ENCODE measurements at places on chromosomes 5 and 9. TPM values are rescaled to one million over a fixed set of nuclear protein-coding genes. Genes with fewer than 3 reads are reported as not detected.

GRCh38 chr9:130299785-130300615 lies 34.4 kb downstream of the HMCN2 start:
- no peak for DNase-seq

The FUBP3 gene
- total RNA-seq: 27.4 TPM

The ADAM19 gene
- total RNA-seq: 43.7 TPM

The ALDH1B1 gene
- 12.1 TPM for total RNA-seq

- peak; percentile 50 for DNase-seq
Observed at GRCh38 chr9:97990259-97990658, 7.1 kb downstream of the ANP32B start.

GRCh38 chr9:36064448-36065037 lies 27.8 kb downstream of the RECK start:
- peak; percentile 38 for DNase-seq

GRCh38 chr5:57311251-57311650 lies 137.4 kb downstream of the GPBP1 start:
- DNase-seq: no peak

- no peak for DNase-seq
Observed at GRCh38 chr5:88734983-88735382, 148.0 kb downstream of the MEF2C start.

GRCh38 chr5:106136061-106136460 lies 1534.7 kb downstream of the EFNA5 start:
- no peak for DNase-seq

- no peak for DNase-seq
Observed at GRCh38 chr5:10485897-10486296, 44.2 kb downstream of the ROPN1L start.

DNA sequence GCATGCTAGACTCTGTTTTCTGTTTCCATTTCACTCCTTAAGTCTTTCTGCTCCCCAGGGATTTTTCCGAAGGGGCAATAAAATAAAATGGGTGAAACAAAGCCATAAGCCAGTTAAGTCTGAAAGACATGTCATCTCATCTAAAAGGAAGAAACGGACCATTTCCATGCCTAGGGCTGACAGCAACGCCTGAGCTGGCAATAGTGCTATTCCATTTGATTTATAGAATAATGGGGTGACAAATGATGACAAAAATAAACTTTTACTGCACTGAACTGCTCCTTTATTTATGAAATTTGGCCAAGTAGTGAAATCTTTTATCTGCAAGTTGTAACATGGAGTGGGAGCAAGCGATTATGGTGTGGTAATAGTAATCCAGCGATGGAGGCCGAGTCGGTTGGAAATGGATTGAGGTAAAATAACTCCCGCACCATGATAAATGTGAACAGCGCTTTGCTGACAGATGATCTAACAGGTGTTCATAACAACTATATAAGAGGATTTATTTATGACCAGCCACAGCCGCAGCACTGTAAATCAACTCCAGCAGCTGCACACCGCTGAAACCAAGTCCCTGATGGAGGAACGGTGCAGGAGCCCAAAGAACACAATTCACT lies 219.8 kb upstream of the TBCA start:
- no peak for DNase-seq

DNA sequence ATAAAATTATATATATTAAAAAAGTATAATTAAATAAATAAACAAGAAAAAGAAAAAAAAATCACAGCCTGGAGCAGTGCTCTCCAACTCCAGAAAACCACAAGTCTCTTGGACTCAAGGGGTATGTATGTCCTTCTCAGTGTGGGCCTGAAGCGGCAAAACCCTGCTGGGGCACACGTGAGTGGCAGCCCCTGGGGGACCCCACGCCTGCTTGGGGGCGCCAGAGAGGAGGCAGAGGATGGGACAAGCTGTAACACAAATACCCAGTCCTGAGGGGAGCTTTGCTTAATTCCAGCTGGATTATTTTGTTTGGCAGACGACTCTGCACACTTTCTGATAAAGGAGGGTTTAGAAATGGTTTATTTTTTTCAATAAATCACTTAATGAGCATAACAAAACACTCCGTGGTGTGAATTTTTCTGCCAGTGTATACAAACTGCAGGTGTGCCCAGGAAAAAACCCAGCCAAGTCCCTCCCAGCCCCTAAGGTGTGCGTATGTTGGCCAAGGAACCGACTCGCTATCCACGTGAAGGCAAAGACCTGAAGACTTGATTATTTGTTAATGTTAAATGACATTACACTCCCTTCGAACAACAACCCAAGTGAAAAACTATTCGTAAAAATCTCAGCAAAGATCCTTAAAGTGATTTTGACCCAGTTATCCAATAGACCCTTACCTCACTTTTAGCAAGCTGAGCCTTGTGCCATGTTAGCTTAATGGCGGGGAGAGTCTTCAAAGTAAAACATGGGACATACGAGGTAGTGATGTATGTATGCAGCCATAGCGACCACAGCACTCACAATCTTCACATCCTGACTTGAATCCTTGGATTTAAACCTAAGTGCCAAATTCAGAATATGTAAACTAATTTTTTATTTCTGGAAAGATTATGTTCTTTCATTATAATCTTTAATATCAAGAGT lies 32.9 kb downstream of the ANKH start:
- no peak for DNase-seq

DNA sequence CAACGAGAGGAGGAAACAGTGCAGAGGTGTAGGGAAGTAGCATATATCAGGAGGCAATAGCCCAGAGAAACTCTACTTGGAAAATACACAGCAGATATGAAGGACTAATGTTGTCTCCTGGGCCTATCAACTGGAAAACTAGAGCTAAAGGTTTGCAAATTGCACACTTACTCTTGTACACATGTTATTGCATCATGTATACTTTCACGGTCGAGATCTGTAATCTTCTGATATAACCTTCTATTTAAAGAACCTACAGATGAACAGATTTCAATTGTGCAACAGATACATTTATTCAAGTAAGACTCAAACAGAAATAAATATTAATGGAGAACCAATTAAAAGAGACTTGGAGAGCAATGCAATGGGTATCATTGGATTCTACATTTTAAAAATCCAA lies 256.3 kb upstream of the TMEM161B start:
- no peak for DNase-seq

- no peak for DNase-seq
Observed at GRCh38 chr5:106587-106986, 14.6 kb downstream of the PLEKHG4B start.

- DNase-seq: no peak
Observed at GRCh38 chr9:134568116-134568515, 73.5 kb upstream of the COL5A1 start.

DNA sequence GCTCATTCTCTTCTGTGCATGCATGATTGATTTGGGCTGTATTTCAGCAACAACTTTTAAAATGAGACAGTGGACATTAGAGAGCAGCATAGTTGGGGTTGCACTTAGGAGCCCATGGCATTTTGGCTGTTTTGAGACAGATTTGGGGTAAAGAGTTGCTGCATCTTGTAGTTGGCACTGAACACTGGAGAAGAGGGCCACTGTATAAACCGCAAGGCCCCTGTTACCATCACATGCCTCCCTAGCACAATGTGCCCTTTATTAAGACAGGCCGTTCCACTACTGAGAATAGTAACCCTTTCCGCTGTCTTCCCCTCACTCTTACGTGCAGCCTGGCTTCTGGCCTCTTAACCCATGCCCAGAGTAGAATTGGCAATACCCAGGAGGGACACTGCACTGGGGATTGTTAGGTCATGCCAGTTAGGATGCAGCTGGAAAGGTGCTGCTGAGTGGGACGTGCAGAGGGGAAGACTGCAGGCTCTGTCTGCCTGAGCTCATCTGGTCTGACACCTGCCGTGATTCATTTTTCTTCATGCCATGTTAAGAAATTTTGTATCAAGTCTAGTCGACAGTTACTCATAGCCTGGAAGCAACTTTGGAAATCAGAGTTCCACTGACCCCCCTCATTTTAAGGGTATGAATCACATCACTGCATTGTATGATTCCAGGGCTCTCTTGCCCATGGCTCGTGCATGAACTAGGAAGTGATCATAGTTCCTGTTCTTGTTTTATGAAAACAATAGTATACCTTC lies 146.9 kb upstream of the DMRT1 start:
- DNase-seq: peak; percentile 97

DNA sequence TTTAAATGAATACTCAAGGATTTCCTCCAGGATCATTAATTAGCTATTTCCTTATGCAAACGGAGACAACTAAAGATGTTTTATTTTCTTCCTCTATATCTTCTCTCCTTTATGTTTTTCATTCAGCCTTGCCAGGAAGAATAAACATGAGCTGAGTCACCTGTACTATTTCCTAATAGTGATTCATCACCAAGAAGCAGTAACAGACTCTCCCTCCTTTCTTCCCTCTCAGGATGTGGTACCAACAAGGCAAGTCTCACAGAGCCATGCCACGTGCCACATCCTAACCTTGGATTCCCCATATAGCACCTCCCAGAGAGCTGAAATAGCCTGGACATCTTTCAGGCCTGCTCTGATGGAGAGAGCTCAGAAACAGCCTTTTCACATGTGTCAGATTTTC lies 758.6 kb upstream of the DMAC1 start:
- peak; percentile 3 for DNase-seq

The PCDHB8 gene
- total RNA-seq: 0.34 TPM

All from dermis blood vessel endothelial cell (primary cell).